ENCODE measurements at places on chromosomes 7 and 10. TPM values are rescaled to one million over a fixed set of nuclear protein-coding genes. Genes with fewer than 3 reads are reported as not detected.

LBX1 gene
- polyA plus RNA-seq: not detected

HMX2 gene
- polyA plus RNA-seq: not detected

CTAGE4 gene
- polyA plus RNA-seq: 0.55 TPM

CARD11 gene
- polyA plus RNA-seq: 0.42 TPM

C10orf62 gene
- 0.26 TPM for polyA plus RNA-seq

INHBA gene
- polyA plus RNA-seq: 1.4 TPM

CYP26C1 gene
- not detected for polyA plus RNA-seq

PRKCQ gene
- polyA plus RNA-seq: 0.15 TPM

PPA1 gene
- polyA plus RNA-seq: 107 TPM

NME8 gene
- not detected for polyA plus RNA-seq

AKR1C4 gene
- polyA plus RNA-seq: 260 TPM

PODXL gene
- polyA plus RNA-seq: 1.9 TPM

GRCh38 chr10:5670662-5671375, 4.4 kb upstream of the ASB13 start:
- DNase-seq: no peak

DNA sequence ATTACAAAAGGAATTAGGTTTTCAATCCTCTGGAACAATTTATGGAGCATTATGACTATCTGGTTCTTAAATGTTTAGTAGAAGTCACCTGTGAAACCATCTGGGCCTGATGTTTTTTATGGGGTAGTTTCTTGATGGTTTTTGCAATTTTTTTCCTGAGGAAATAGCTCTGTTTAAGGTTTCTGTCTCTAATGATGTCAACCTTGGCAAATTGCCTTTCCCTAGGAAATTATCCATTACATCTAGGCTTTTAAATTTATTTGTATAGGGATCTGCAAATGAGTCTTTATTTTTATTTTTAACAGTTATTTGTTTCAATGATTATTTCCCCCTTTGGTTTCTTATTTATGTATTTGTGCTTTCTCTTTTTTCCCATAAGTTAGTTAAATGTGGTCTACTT, 222.8 kb downstream of the GALNT17 start:
- DNase-seq: no peak

DNA sequence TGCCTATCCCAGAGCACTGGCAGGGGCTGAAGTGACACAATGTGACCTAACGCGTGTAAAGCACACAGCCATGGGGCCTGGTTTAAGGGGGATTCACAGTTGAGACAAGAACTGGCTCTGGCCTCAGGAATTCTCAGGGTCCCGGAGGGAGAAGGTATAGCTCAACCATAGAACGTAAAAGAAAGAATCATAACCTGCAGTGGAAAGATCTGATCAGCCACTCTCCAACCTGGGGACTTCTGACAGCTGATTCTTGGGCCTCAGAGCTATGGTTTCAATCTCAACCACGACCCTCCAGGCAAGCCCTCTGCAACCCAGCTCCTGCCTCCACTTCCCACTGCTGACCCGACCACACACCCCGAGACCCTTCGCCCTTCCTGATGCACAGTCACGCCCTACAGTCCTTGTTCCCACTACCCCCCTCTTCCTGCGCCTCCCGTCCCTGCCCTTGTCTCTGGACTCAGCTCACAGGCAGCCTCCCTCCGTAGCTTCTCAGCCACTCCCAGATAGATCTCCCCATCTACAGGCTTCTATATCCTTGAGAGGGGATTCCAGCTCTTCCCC, 245.2 kb downstream of the BUB3 start:
- no peak for DNase-seq

DNA sequence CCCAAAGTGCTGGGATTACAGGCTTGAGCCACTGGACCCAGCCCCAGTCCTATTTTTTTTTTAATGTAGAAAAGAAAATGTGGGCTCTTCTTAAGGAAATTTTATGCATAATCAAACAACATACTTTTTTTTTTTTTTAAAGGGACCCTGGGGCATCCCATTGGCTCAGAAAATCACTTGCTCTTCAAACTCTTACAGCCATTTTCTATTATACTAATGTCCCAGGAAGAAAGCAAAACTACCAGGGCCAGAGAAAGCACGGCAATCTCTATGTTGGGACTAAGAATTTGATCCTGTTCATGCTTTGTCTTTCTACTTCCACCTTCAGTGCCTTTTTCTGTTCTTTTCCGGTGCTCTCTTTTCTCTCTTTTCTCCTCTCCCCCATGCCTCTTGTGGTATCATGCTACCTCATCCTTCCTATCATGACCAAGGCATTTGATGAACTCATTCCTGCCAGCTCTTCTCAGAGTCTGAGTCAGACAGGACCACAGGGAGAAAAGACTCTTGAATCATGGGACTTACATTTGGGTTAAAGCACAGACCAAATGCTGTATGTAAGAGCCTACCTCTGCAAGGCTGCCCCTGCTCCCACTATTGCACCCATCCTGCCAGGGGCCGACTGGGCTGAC, 76.4 kb upstream of the CCNY start:
- DNase-seq: no peak

DNA sequence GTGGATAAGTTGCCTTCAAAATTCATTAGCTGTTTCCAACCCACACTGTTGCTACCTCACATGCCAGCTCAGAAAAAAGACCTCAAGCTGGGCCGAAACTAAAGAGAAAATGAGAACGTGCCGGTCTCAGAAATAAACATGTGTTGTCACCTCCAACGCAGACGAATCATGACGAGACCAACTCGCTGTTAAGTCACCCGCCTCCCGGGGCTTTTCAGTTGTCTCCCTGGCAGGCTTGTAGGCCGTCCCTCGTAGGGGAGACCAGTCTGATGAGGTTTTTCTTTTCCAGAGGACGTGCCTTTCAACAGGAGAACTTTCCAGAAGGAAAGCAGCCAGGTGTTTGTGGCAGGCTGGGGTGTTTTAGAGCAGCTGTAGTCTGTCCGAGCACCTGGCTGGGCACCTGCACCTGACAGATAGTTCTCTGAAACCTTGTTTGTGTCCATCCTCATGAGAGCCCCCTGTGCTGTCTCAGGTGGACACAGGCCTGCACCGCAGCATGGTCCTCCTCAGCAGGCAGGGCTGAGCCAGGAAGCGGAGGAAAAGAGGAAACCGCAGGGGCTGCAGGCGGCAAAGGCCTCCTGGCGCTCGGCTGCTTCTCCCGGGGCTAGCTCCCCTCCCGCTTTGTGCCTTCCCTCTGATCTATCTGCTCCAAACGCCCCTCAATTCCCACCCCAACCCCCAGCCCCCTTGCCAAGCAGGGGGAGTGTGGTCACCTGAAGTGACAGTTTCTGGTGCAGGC, 78.8 kb downstream of the CHST15 start:
- no peak for DNase-seq

- no peak for DNase-seq
Measured at GRCh38 chr7:91883676-91884362, 3.3 kb upstream of the MTERF1 start.

- no peak for DNase-seq
Measured at GRCh38 chr7:48458701-48459524, 287.7 kb downstream of the ABCA13 start.

DNA sequence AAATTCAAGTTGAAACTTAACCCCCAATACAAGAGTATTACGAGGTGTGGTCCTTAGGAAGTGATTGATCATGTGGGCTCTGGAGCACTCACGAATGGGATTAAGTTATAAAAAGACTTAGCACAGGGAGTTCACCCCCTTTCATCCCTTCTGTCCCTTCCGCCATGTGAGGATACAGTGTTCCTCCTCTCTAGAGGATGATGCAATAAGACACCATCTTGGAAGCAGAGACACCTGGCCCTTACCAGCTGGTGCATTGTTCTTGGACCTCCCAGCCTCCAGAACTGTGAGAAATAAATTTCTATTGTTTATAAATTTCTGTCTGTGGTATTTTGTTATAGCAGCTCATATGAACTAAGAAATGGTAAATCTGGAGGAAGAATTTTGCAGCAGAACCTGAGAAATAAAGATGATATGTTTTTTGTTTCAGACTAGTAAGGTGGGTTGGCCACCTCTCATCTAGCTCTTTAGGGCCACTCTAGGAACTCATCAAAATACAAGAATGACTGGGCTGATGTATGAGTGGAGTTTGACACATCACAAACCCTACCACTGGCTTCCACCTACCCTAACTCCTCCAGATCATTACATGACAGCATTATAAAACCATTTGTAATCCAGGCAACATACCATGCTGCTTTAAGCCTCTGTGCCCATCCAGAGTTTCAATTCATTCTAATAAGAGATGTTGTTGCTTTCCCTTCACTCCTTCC, 22.4 kb downstream of the SLC26A5 start:
- DNase-seq: no peak

GRCh38 chr7:145584401-145584800, 532.2 kb upstream of the CNTNAP2 start:
- no peak for DNase-seq

DNA sequence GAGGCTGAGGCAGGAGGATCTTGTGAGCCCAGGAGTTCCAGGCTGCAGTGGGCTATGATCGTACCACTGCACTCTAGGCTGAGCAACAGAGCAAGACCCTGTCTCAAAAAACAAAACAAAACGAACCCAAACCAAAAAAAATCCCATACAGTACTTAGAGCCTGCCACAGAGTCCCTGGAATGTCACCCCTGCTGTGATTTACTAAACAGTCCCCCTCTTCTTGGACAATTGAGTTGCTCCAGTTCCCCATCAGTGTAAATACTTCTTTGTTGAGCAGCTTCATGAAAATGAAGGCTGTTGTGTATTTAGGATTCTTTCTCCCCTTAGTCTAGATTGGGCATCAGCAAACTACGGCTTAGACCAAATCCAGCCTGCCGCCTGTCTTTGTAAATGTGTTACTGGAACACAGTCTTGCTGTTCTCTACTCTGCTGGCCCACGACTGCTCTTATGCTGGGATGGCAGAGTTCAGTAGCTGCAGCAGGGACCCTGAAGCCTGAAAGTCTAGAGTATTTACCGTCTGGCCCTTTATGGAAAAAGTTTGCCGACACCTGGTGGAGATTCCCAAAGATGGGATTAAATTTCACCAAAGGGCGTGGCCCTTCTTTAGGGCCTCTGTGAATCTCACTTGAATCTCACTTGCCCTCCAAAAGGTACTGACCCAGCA, 57.8 kb downstream of the PALD1 start:
- no peak for DNase-seq

- DNase-seq: no peak
Measured at GRCh38 chr10:29946953-29947700, 112.3 kb downstream of the JCAD start.

DNA sequence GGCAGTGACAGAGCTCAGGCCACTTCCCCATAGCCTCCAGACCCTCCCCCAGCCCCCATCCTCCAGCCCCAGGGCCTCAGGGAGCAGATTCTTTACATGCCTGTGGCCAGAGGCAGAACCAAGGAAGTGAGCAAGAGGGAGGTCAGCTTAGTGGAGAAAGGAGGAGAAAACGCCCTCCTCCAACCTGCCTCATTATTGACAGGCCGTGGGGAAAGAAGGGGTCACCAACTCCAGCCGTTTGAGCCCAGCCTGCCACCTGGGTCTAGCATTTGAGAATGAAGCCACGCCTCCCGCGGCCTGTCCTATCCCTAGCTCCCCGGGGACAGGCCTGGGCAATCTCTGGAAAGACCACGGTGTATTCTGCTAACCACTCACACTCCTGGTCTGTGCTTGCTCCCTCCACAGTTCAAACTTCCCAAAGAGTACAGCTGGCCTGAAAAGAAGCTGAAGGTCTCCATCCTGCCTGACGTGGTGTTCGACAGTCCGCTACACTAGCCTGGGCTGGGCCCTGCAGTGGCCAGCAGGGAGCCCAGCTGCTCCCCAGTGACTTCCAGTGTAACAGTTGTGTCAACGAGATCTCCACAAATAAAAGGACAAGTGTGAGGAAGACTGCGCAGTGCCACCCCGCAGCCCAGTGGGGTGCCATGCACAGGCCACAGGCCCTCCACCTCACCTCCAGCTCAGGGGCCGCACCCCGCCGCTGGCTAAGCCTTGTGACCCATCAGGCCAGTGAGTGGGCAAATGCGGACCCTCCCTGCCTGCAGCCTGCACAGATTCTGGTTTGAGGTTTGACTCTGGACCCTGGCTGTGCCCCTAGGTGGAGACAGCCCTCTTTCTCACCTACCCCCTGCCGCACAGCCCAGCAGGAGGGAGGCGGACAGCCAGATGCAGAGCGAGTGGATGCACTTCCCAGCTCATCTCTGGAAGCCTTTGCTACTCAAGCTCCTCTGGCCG, 14.3 kb upstream of the TRIM8 start:
- no peak for DNase-seq

- DNase-seq: no peak
Measured at GRCh38 chr7:96244244-96244991, 77.5 kb downstream of the SLC25A13 start.

DNA sequence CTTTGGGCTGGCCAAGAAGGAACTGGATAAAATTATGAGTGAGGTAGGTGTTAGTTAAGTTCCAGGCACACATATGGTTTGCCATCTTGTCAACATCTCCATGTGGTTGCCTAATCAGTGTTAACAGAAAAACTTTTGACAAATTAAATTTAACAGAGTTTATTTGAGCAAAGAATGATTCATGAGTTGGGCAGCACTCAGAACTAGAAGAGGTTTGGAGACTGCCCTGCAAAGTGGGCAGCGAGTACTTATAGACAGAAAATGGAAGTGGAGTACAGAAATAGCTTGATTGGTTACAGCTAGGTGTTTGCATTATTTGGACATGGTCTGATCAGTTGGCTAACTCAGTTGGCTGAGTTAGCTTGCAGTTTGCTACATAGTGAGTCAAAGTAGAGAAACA, 37.5 kb upstream of the AGK start:
- DNase-seq: no peak

DNA sequence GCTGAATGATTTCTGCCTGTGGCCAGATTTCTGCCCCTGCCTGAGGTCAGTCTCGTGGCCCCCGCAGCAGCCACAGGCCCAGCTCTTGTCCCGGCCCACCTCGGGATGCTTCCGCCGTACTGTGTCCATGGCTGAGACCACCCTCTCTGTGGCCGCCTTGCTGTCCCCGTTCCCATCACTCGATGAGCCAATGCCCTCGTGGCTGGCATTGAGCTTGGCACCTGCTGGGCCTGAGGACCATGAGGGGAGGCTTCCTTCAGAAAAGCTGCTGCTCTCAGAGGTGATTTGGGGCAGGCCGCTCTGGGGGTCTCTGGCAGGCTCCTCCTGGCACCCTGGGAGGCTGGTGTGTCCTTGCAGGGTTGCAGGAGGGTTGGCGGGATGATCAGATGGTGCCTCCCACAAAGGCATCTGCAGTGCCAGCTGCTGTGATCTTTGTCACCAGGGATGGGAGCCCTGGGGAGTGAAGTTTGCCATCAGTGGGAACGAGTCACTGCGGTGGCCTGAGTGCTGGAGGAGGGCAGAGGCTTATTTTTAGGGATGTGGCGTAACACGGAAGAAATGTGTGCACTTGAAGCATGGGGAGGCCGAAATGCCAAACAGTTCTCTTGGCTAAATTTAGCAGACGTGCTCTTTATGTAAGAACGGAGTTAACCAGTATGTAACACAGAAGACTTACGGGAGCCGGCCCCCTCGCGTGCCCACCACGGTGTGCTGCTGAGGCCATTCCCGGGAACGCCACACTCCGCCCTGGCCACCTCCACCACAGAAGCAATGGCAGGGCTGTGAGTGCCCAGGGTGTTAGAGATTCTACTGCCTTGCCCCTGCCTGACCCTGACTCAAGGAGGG, 47.7 kb downstream of the VIPR2 start:
- DNase-seq: no peak

DNA sequence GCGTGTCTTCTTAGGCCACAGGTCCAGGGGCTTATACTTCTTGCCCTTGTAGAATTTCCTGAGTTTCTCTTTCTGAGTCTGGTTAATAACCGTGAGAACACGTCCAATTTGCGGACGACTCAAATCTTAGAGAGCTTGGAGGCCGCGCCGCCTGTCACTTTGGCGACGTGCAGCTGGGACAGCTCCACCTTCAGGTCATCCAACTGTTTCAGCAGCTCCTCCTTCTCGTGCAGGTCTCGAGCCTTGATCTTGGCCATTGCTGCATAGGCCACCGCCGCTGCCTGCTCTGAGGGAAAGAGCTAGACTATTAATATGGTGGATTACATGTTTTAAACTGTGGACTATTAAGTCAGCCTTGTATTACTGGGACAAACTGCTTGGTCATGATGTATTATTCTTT, 26.9 kb downstream of the EVX1 start:
- DNase-seq: no peak
